ENCODE measurements at places on chromosomes 13 and 19. TPM values are rescaled to one million over a fixed set of nuclear protein-coding genes. Genes with fewer than 3 reads are reported as not detected.

The IGFL2 gene
- total RNA-seq: not detected

The ATXN8OS gene
- not detected for total RNA-seq

The LYPD5 gene
- total RNA-seq: 1.1 TPM

The GIPR gene
- total RNA-seq: not detected

The CYP2A7 gene
- 0.36 TPM for total RNA-seq

The SLC25A41 gene
- not detected for total RNA-seq

The OR7D2 gene
- total RNA-seq: not detected

The MEDAG gene
- total RNA-seq: 14.3 TPM

The ATP4A gene
- total RNA-seq: not detected

The APOC1 gene
- total RNA-seq: 5.8 TPM

The KCNK6 gene
- total RNA-seq: 16.4 TPM

The LILRB4 gene
- 1.4 TPM for total RNA-seq

The ZIC2 gene
- total RNA-seq: not detected

The KLK5 gene
- total RNA-seq: not detected

The GIPC3 gene
- not detected for total RNA-seq

The KLHL1 gene
- not detected for total RNA-seq

The ZNF525 gene
- 6.5 TPM for total RNA-seq

The ATP4B gene
- not detected for total RNA-seq

The ZNF888 gene
- 3.9 TPM for total RNA-seq

The CADM4 gene
- total RNA-seq: 21.7 TPM

The LAIR1 gene
- total RNA-seq: 18.9 TPM

The METTL21C gene
- total RNA-seq: not detected

The GNG8 gene
- not detected for total RNA-seq

The KIR3DL2 gene
- not detected for total RNA-seq

The ZNF274 gene
- total RNA-seq: 26.7 TPM

The ZFP82 gene
- total RNA-seq: 4.8 TPM

The NAPSA gene
- not detected for total RNA-seq

The LGALS14 gene
- total RNA-seq: not detected

Measured in sigmoid colon (tissue), 7 donors.